ENCODE measurements at places on chromosomes 5 and 9. TPM values are rescaled to one million over a fixed set of nuclear protein-coding genes. Genes with fewer than 3 reads are reported as not detected.

Gene ROR2
- total RNA-seq, result 18.6 TPM

Gene GABRA6
- total RNA-seq, result not detected

Gene ZNF883
- total RNA-seq, result 4.5 TPM

Gene SPRY4
- total RNA-seq, result 8.3 TPM

Gene PCA3
- total RNA-seq, result not detected

Gene IQGAP2
- 2.9 TPM for total RNA-seq

Gene ABCA1
- total RNA-seq, result 26.6 TPM

DNA sequence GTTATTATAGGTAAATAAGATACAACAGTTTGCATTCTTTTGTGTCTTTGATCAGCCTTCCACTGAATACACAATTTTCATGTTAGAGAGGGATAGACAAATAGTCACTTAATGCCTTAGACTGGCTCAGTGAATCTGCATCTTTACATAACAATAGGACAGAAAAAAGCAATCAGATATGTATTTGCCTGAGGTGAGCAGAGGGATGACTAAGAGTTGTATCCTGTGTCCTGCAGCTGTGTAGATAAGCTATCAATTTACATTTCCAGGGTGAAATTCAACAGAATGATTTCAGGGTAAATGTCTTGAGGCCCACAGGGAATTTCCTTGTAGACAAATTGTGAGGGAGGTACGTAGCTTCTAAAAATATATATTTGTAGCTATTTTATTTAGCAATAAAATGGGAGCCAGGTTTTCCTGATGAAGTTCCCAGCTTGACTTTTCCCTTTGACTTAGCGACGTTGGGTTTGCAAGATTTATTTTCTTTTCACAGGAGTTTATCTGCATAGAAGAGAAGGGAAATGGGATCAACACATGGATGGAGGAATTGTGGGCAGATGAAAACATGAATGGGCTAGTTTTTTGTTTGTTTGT, 586.1 kb upstream of the CDH6 start:
- no peak overlapping the region for H3K27ac ChIP-seq
- no peaks in the 10 kb centered on the region for H3K4me1 ChIP-seq
- H3K27me3 ChIP-seq, result no peaks in the 10 kb centered on the region
- no peak overlapping the region for H3K4me3 ChIP-seq
- no peaks in the 10 kb centered on the region for H3K36me3 ChIP-seq

GRCh38 chr9:128231638-128232527, 28.7 kb downstream of the DNM1 start:
- no peak for DNase-seq
- no peak overlapping the region for H3K27ac ChIP-seq
- no peaks in the 10 kb centered on the region for H3K27me3 ChIP-seq
- H3K36me3 ChIP-seq, result peaks cover 9% of the 10 kb centered on the region

DNA sequence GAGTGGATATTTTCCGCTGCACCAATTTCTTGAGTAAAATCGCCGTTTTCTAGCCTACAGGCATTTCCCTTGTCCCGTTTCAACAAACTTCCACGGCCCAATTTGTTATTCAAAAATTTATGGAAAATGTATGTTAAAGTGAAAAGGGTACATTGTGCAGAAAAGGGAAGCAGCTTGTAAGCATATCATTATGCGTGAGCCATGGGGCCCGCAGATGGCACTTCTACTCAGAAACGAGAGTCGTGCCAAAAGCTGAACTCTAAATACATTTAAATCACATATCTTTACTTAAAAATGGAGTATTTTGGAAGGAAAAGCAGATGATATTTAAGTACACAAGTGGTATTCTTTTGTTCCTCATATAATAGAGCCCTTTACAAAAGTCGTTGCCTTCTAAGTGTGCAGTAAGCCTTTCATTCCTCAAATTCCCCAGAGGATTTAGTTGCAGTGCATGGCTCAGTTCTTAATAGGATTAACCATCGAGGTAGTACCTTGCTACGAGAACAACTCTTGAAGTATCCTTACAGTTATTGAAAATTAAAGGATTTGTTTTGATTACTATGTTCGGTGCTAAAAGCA, 1227.2 kb upstream of the WWC1 start:
- H3K4me1 ChIP-seq, result no peaks in the 10 kb centered on the region
- no peaks in the 10 kb centered on the region for H3K36me3 ChIP-seq
- H3K27ac ChIP-seq, result no peak overlapping the region
- H3K4me3 ChIP-seq, result no peak overlapping the region
- peaks cover 35% of the 10 kb centered on the region for H3K27me3 ChIP-seq
- DNase-seq, result no peak

- H3K27ac ChIP-seq, result no peak overlapping the region
These were observed 20.8 kb downstream of the GABBR2 start for GRCh38 chr9:98687911-98688310.

DNA sequence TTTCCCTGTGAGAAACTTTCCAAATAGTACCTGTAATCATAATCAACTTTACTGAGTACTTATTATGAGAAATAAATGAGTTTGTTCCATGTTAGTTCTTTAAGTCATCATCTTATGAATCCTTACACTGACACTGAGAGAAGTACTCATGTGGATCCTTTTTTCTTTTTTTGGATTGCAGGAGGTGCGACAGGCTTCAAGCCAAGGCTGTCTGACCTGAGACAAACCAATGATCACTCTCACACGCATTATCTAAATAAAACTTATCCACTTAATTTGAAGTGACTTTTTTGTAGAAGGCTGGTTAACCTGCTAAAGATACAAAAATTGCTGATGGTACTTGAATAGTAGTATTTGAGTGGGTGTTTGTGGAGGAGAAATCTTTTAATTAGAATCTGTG, 39.5 kb downstream of the JAKMIP2 start:
- no peak overlapping the region for H3K27ac ChIP-seq
- no peaks in the 10 kb centered on the region for H3K27me3 ChIP-seq
- peaks cover 20% of the 10 kb centered on the region for H3K4me1 ChIP-seq
- no peaks in the 10 kb centered on the region for H3K36me3 ChIP-seq
- no peak overlapping the region for H3K4me3 ChIP-seq

GRCh38 chr9:99024959-99025358, 80.0 kb upstream of the TGFBR1 start:
- H3K36me3 ChIP-seq, result no peaks in the 10 kb centered on the region
- H3K27me3 ChIP-seq, result no peaks in the 10 kb centered on the region
- DNase-seq, result no peak
- H3K4me3 ChIP-seq, result no peak overlapping the region
- no peak overlapping the region for H3K27ac ChIP-seq

DNA sequence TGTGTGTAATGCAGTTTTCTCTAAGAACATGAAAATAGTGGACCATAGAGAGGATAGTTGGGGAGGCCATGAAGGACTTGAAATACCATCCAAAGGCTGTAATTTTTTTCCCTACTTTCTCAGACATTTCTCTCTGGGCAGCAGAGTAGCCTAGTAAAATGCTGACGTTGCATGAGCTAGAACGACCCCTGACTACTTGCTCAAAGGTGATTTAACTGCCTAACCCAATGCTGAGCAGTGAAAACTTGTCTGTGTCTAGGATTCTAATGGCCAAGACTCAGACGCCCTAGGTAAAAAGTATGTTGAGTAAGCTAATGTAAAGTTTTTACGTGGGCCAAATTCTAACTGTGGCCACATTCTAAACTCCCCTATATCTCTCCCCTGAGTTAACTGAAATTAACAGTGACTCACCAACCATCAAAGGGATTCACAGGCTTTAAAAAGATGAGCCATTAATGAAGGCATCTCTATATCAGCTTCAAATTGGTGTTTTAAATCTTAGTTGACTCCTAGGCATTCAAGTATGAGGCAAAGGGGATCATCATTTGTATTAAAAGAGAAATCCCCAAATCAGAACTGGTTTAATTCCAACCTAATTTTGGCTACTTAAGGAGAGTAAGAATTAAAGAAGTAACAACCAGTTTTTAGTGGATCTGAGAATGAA, 121.0 kb upstream of the GAS1 start:
- H3K36me3 ChIP-seq, result no peaks in the 10 kb centered on the region
- no peak overlapping the region for H3K27ac ChIP-seq
- H3K27me3 ChIP-seq, result no peaks in the 10 kb centered on the region

GRCh38 chr5:6850106-6850432, 136.8 kb downstream of the TENT4A start:
- H3K27me3 ChIP-seq, result peaks cover 7% of the 10 kb centered on the region
- H3K36me3 ChIP-seq, result no peaks in the 10 kb centered on the region
- no peak overlapping the region for H3K4me3 ChIP-seq
- H3K4me1 ChIP-seq, result no peaks in the 10 kb centered on the region
- no peak overlapping the region for H3K27ac ChIP-seq

- H3K4me1 ChIP-seq, result no peaks in the 10 kb centered on the region
- no peaks in the 10 kb centered on the region for H3K36me3 ChIP-seq
- H3K27ac ChIP-seq, result no peak overlapping the region
- no peak overlapping the region for H3K4me3 ChIP-seq
- no peak for DNase-seq
These were observed 213.9 kb downstream of the TMEM167A start for GRCh38 chr5:82863266-82863665.

GRCh38 chr9:138102246-138103051, 224.9 kb downstream of the CACNA1B start:
- peaks cover 1% of the 10 kb centered on the region for H3K27me3 ChIP-seq
- H3K4me3 ChIP-seq, result no peak overlapping the region
- H3K27ac ChIP-seq, result no peak overlapping the region
- DNase-seq, result peak; percentile 80
- H3K36me3 ChIP-seq, result no peaks in the 10 kb centered on the region

- no peak for DNase-seq
- H3K36me3 ChIP-seq, result no peaks in the 10 kb centered on the region
- no peaks in the 10 kb centered on the region for H3K4me1 ChIP-seq
- no peak overlapping the region for H3K27ac ChIP-seq
These were observed 533.9 kb downstream of the IRX1 start for GRCh38 chr5:4129523-4129922.

GRCh38 chr9:27129221-27129620, 20.2 kb downstream of the TEK start:
- no peak overlapping the region for H3K27ac ChIP-seq
- H3K4me1 ChIP-seq, result peaks cover 32% of the 10 kb centered on the region
- no peak overlapping the region for H3K4me3 ChIP-seq
- DNase-seq, result no peak

- peaks cover 19% of the 10 kb centered on the region for H3K4me1 ChIP-seq
- H3K27ac ChIP-seq, result no peak overlapping the region
- H3K36me3 ChIP-seq, result no peaks in the 10 kb centered on the region
- no peak for DNase-seq
- H3K27me3 ChIP-seq, result no peaks in the 10 kb centered on the region
These were observed 122.1 kb downstream of the SIL1 start for GRCh38 chr5:139076111-139076510.

DNA sequence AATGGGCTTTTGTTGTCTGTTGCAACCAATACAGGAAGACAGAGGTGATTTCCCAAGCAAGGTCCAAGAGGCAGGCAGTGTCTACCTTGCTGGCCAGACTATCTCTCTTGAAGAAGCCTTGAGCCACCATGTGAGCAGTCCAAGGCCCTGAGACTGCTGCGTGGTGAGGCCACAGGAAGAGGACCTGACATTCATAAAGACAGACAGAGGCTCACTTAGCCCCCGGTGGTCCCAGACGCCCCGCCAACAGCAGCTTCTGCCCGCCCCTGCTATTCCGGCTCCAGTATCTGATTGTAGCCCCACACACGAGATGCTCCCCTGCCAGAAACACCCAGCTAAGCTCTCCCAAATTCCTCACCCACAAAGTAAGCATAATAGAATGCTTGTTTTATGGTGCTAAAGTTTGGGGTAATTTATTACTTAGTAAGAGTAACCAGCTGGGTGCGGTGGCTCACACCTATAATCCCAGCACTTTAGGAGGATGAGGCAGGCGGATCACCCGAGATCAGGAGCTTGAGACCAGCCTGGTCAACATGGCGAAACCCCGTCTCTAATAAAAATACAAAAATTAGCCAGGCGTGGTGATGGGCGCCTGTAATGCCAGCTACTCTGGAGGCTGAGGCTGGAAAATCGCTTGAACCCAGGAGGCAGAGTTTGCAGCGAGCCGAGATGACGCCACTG, 22.8 kb upstream of the FUBP3 start:
- no peak for DNase-seq
- H3K36me3 ChIP-seq, result no peaks in the 10 kb centered on the region
- H3K4me1 ChIP-seq, result peaks cover 4% of the 10 kb centered on the region
- H3K4me3 ChIP-seq, result no peak overlapping the region
- peaks cover 12% of the 10 kb centered on the region for H3K27me3 ChIP-seq

GRCh38 chr9:106286249-106286648, 576.7 kb upstream of the ZNF462 start:
- no peaks in the 10 kb centered on the region for H3K27me3 ChIP-seq
- no peak overlapping the region for H3K4me3 ChIP-seq
- DNase-seq, result no peak
- H3K27ac ChIP-seq, result no peak overlapping the region
- H3K4me1 ChIP-seq, result peaks cover 10% of the 10 kb centered on the region

DNA sequence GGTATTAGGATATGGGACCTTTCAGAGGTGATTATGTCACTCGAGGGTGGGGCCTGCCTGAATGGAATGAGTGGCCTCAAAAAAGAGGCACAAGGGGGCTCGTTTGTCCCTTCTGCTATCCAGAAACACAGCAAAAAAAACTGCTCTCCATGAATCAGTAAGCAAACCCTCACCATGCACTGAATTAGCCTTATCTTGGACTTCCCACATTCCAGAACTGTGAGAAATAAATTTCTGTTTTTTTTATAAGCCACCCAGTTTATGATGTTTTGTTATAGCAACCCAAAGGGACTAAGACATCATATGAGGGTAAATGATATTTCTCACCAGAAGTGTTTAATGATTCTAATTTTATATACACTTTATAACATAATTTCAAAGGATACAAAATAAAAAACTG, 476.6 kb upstream of the EDIL3 start:
- H3K27ac ChIP-seq, result no peak overlapping the region
- no peak overlapping the region for H3K4me3 ChIP-seq
- H3K4me1 ChIP-seq, result no peaks in the 10 kb centered on the region
- no peaks in the 10 kb centered on the region for H3K27me3 ChIP-seq
- no peak for DNase-seq

DNA sequence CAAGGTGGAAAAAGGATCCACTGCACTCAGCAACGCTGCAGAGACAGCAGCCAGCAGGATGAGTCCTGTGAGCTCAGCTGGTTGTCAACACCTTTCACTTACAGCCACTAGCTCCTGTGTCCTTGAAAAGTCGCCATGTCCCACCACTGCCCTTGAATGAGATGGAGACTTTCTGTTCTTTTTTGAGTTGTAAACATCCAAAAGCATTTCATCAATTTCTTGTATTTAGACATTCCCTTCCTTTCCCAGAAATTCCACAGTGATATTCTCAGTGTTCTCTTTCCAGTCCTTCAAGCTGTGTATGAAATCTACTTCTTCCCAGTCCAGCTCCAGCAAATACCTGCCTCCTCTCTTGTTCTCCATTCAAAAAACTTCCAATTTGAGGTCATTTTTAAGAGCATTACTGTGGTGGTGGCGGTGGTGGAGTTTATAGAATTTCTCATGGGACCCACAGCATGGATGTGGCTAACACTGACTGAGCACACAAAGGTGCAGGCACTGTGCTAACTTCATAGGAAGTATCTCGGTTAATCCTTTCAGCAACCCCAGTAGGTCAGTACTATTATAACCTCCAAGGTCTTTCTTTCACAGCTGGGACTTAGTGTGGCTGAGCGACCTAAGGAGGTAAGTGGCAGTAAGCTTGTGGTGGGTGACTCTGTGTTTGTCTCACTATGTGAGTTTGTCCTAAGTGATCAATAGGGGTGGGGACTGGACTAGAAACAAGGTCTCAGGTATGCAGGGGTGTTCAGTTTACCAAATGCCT, 15.0 kb upstream of the GPX3 start:
- peaks cover 5% of the 10 kb centered on the region for H3K4me1 ChIP-seq
- H3K27me3 ChIP-seq, result peaks cover 3% of the 10 kb centered on the region
- H3K36me3 ChIP-seq, result no peaks in the 10 kb centered on the region
- no peak for DNase-seq

GRCh38 chr5:163338-163620, 28.0 kb upstream of the LRRC14B start:
- H3K4me1 ChIP-seq, result peaks cover 38% of the 10 kb centered on the region
- peak; percentile 90 for DNase-seq
- H3K27me3 ChIP-seq, result no peaks in the 10 kb centered on the region
- no peak overlapping the region for H3K4me3 ChIP-seq

Measured in chondrocyte (in vitro differentiated cells).